ENCODE measurements at places on chromosomes 7 and 10. TPM values are rescaled to one million over a fixed set of nuclear protein-coding genes. Genes with fewer than 3 reads are reported as not detected.

IL6 gene
- 2.6 TPM for total RNA-seq

CYP26C1 gene
- total RNA-seq: 0.19 TPM

ENTPD7 gene
- 6.0 TPM for total RNA-seq

PPP1R17 gene
- 0.20 TPM for total RNA-seq

TRIM73 gene
- 18.3 TPM for total RNA-seq

CAPZA2 gene
- 79.0 TPM for total RNA-seq

NOM1 gene
- total RNA-seq: 38.3 TPM

HPS1 gene
- 125 TPM for total RNA-seq

GRCh38 chr10:4775808-4776207 is 50.2 kb upstream of the AKR1E2 start:
- H3K36me3 ChIP-seq: no peaks in the 10 kb centered on the region
- no peak overlapping the region for H3K4me3 ChIP-seq
- H3K4me1 ChIP-seq: no peaks in the 10 kb centered on the region
- no peak for DNase-seq
- no peaks in the 10 kb centered on the region for H3K27me3 ChIP-seq
- H3K27ac ChIP-seq: no peak overlapping the region

DNA sequence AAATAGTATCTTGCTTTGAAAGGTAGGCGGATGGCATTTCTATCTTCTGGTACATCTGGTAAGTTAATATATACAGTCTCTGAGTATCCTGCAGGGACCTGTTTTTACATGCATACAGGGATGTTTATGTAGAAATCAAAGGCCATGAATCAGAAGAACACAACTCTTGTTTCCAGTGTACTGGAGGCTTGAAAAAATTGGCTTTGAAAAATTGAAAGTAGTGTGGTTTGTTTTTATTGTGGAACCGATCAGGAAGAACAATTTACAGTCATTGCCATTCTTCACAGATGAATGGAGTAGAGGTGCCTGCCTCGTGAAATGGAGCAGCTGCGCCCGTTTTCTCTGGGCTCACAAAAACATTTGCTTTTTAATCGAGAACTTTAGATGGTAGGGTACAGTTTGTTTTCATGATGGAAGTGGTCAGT is 54.0 kb upstream of the RPA3 start:
- peak overlapping the region; percentile 56 for H3K4me3 ChIP-seq
- H3K27me3 ChIP-seq: no peaks in the 10 kb centered on the region
- H3K27ac ChIP-seq: peak overlapping the region; percentile 76
- peak; percentile 59 for DNase-seq
- peaks cover 25% of the 10 kb centered on the region for H3K4me1 ChIP-seq
- H3K36me3 ChIP-seq: no peaks in the 10 kb centered on the region

- no peak overlapping the region for H3K4me3 ChIP-seq
- no peaks in the 10 kb centered on the region for H3K36me3 ChIP-seq
- no peaks in the 10 kb centered on the region for H3K4me1 ChIP-seq
- no peaks in the 10 kb centered on the region for H3K27me3 ChIP-seq
These were observed 754.2 kb downstream of the GRID1 start for GRCh38 chr10:85612378-85612775.

- H3K27ac ChIP-seq: no peak within 1 kb of the TSS
- H3K27me3 ChIP-seq: no peaks in the 10 kb centered on the region
- DNase-seq: peak; percentile 11
These were observed at the start of gene GIMAP6 for GRCh38 chr7:150631866-150632864. GIMAP6 (minus strand) TSS chr7:150632385; CDS start chr7:150630142, 2,243 bp downstream.

DNA sequence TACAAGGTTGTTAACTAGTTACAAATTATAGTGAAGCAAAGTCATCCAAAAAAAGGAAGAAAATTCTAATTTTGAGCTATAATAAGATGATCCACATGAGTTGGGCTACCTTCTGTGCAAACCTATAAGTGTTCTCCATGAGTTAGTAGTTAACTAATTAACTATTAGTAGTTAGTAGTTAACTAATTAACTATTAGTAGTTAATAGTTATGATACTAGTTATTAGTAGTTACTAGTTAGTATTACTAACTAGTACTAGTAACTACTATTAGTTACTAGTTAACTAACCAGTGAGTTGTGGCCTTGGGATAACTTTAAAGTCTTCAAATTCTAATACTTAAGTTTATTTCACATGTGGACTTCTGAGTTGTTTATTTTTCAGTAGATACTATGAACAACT is 453.4 kb upstream of the GRM3 start:
- H3K4me1 ChIP-seq: no peaks in the 10 kb centered on the region
- no peak overlapping the region for H3K27ac ChIP-seq
- H3K4me3 ChIP-seq: no peak overlapping the region
- H3K36me3 ChIP-seq: no peaks in the 10 kb centered on the region
- DNase-seq: no peak

DNA sequence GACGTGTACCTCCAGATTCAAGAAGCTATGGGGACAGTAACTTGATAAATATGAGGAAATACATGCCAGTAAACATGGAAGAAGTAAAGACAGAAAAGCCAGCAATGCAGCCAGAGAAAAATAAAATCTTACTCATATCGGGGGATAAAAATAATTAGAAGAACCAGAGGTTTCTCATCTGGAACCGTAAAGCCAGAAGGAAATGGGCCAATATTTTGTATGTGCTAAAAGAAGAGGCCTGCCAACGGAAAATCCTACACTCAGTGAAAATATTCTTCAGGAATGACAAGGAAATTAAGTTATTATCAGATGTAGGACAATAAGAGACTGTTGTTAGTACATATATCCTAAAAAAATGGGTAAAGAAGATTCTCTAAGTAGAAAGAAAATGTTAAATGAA is 401.2 kb downstream of the CDC14C start:
- no peaks in the 10 kb centered on the region for H3K36me3 ChIP-seq
- H3K27me3 ChIP-seq: no peaks in the 10 kb centered on the region
- no peaks in the 10 kb centered on the region for H3K4me1 ChIP-seq
- DNase-seq: no peak
- no peak overlapping the region for H3K4me3 ChIP-seq
- no peak overlapping the region for H3K27ac ChIP-seq

DNA sequence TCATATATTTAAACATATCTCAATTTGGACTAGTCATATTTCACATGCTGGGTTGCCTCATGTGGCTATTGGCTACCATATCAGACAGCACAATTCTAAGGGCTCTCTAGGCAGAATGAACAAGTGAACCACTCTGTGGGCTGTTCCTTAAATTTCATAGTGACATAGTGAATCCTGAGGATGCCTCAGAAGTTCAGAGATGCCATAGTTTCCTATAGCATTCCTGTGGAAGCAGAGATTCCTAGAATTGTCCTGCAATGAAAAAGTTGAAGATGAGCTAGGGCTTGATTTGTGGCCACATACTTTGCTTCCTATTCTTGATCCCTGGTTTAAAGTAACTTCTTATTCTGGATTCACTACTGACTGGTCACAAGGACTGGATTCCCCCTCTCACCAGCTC is 35.6 kb downstream of the MKX start:
- no peaks in the 10 kb centered on the region for H3K27me3 ChIP-seq
- no peak overlapping the region for H3K27ac ChIP-seq
- H3K4me3 ChIP-seq: no peak overlapping the region

DNA sequence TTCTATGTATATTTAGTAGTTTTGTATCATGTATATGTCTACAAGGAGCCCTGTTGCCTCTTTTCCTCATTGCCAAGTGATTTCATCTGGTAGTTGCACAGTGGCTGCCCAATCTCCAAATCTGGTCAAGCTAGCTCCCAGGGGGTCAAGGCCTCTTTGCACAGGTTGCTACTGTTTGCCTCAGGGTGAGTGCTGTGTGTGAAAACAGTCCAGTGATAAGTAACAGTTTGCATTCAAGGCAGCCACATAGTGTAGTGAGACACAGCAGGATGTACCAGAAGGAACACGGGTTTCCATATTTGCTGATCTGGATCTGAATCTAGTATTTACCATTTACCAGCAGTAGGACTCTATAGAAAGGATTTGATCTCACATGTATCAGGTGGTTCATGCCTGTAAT is 13.3 kb upstream of the EPC1 start:
- no peak overlapping the region for H3K4me3 ChIP-seq
- H3K4me1 ChIP-seq: no peaks in the 10 kb centered on the region
- no peak for DNase-seq
- no peak overlapping the region for H3K27ac ChIP-seq

- peak; percentile 68 for DNase-seq
- H3K4me1 ChIP-seq: peaks cover 38% of the 10 kb centered on the region
These were observed 25.9 kb downstream of the RGS10 start for GRCh38 chr10:119516381-119517234.

Data from B cell (primary cell).